ENCODE measurements at places on chromosomes 2 and 18. TPM values are rescaled to one million over a fixed set of nuclear protein-coding genes. Genes with fewer than 3 reads are reported as not detected.

UGT1A10 gene
- total RNA-seq, result not detected

SKOR2 gene
- total RNA-seq, result not detected

GRCh38 chr2:119350311-119350998 lies 16.2 kb downstream of the C2orf76 start:
- no peak for DNase-seq

- DNase-seq, result peak; percentile 59
Observed at GRCh38 chr2:204177977-204178522, 241.5 kb downstream of the ICOS start.
